Progenitor cell of endocrine pancreas (in vitro differentiated cells): ENCODE measurements at places on chromosomes 3 and 15.

- no peak for DNase-seq
These were observed 9.7 kb upstream of the PTPN23 start for GRCh38 chr3:47370887-47371697.

DNA sequence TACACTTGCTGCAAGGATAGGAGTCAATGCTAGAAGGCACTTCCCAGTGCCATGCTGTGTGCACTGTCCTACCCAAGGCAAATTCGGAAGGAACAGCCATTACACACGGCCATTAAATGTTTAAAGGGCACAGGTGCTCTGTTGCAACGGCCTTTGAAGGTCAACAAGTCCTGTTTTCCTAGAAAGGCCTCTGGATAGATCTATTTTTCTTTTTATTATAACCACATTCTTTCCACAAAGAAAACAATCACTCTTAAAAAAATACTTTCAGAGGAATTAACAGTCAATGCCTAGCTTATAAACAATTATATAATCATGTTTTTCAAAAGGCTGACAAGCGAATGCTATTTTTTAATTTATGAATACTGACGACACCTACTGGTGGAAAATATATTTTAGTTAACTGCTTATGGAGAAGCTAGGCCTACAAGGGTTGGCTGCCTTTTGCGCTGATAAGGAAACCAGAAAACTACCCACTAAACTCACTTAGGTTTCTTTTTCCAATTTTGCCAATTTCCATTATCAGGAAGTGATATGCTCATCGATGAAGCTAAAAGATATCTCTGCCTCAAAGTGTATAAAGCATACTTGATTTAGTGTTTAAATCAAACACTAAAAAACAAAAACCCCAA is 2.4 kb downstream of the ARHGEF3 start:
- no peak for DNase-seq

- no peak for DNase-seq
These were observed 7.2 kb upstream of the ENTPD3 start for GRCh38 chr3:40379674-40380306.

DNA sequence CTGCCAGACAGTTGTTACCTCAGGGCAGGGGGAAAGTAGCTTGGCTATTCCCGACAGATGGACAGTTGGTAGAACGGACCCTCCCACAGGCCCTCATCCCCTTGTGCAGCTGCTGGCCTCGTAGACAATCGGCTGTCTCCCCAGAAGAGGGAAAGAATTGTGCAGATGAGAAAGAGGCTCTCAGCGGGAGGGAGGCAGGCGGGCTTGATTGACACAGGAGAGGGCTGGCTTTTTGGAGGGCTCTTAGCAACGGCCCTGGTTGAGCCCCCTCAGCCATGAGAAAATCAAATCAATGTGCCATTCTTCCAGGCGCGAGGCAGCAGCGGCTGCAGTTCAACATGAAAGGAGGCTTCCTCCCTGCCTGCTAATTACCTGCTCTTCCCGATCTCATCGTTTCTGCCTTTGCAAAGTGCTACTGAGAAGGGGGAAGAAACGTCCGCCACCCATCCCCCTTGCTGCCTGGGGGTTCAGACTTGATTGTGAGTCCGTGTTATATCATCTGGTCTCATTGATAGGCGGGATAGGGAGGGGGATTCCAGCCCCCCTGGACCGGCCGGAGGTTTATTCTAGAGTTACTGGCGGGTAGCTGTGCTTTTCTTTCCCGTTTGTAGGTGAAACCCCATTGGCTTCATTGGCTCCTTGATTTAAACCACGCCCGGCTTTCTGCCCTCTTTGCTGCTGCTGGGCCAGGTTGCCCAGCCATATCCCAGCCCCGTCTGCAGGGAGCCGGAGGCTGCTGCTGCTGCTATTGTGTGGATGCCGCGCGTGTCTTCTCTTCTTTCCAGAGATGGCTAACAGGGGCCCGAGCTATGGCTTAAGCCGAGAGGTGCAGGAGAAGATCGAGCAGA is at the start of gene TAGLN3:
Gene TAGLN3 (plus strand): TSS at position 287 of the 848 bp plus-strand sequence. CDS start 501 bp downstream, at position 788.
- DNase-seq: no peak

GRCh38 chr3:140189976-140190375 is 255.0 kb downstream of the CLSTN2 start:
- DNase-seq: no peak

GRCh38 chr15:39589815-39590644 is 9.2 kb downstream of the THBS1 start:
- DNase-seq: no peak

DNA sequence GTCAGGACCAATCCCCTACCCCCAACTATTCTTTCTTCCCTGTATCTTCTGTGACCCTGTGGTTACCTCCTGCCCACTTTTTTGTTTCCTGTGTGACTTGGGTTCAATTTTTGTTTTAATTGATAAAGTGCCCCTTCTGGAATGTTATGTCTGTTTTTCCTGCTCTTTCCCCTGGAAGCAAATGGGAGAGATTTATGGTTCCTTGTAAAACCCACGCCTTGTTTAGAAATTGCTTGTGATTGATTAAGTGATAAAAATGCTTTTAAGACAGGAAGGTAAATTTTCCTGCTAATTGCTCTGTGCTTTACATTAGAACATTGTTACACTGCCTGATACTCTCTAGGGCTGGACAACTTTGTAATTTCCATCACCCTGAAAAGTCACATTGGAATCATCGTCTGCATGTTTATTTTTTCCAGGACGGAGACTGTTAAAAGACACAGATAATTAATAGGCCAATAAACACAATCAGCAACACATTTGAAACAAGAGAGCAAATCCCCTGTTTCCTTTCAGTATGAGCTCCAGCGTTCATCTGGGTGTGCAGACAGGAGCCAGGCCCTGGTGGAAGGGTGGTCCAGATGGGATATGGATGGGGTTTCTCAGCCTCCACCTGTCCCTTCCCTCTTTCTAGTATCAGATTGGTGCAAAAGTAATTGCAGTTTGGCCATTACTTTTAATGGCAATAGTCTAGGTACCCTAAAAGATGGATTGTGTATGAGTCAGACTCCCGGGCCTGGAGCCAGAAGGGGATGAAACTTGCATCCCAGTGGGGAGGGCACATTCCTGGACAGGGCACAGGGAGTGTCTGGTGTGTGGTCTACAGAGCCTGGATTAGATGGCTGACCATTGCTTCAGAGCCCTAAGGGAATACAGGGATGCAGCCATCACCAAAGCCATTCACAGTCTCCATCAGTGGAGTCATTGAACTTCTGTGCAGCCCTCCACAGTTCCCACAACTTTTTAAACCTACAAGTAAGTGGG is 58.1 kb upstream of the AGBL1 start:
- no peak for DNase-seq

DNA sequence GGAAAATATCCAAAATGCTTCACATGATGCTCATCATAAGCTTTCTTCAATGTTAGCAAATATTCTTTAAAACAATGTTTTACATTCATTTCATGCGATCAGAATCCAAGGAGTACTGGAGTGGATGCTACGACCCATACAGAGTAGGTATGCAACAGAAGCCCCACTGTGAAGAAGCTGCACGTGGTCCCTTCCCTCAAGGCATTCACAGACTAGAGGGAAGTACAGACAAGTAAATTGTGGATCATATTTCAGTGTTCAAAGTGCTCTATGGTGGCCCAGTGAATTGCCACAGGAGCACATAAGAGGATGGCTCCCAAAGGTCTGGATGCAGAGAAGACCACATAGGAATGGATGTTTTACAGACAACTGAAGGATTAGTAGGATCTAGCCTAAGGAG is 789.9 kb downstream of the IGSF11 start:
- no peak for DNase-seq
